Spinal cord (tissue), 10 donors: ENCODE measurements at places on chromosomes 6 and 20. TPM values are rescaled to one million over a fixed set of nuclear protein-coding genes. Genes with fewer than 3 reads are reported as not detected.

GRCh38 chr6:56145616-56146015, 101.8 kb downstream of the COL21A1 start:
- H3K27ac ChIP-seq: no peak overlapping the region
- DNase-seq: no peak
- H3K4me1 ChIP-seq: no peaks in the 10 kb centered on the region
- no peak overlapping the region for H3K4me3 ChIP-seq

DNA sequence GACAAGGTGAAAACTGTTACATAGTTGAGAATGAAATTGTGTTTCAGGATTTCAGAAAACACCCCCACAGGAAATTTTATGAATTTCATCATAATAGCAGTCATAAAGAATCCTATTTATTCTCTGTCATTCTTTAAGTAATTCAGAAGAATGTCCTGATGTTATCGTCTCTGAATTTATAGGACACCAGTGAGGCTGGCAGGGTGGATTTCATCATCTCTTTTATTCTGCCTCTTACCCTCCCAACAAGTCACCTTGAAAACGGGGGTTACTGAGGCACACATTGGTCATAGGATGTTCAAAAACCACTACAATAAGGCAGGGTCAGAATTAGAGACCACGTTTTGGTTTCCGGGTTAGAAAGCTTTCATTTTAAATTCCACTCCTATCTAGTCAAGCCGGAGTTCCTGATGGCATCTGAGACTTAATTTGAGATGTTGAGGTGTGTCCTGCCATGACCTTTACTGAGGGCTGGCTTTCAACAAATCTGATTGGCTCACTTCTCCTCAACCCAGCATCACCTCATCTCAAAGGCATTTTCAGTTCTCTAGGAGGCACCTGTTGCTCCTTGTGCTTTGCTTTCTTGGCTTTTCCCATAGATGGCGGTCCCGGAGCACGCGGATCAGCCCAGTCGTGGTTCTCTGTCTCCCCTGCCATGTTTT, 230.6 kb upstream of the SUPT3H start:
- DNase-seq: no peak
- no peak overlapping the region for H3K4me3 ChIP-seq
- no peaks in the 10 kb centered on the region for H3K4me1 ChIP-seq
- no peaks in the 10 kb centered on the region for H3K36me3 ChIP-seq

The CTAGE9 gene
- not detected for total RNA-seq

- H3K4me3 ChIP-seq: no peak overlapping the region
- no peak for DNase-seq
- no peak overlapping the region for H3K27ac ChIP-seq
Measured at GRCh38 chr6:9851541-9852380, 563.1 kb downstream of the TFAP2A start.

DNA sequence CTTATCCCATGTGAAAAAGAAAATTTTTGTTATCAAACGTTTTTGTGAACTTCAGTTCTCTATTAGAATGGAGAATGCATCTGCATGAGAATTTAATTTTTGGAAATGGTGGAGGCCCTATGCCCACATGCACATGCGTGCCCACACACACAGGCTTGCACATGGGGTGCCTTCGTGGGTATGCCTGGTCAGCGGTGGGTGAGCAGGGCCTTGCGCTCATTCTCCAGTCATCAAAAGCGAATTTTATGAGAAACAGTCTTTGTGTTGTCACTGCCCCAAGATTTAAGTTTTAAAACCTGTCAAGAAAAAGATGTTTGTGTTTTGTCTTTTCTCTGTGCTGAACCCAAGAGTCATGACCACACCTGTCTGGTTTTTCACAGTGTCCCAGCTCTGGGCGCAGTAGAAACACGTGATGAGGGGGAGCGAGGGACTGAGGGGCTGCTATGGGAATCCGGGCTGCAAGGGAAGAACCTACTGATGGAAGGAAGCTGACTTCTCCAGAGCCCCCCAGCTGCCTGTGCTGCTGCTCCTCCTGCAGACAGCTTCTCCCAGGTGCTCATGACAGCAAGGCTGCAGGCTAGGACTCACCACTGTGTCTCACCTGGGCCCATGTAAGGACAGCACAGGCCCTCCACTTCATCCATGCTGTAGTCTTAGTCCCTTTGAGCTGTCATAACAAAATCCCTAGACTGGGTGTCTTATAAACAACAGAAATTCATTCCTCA, 153.6 kb downstream of the SYCP2 start:
- no peak for DNase-seq
- H3K4me3 ChIP-seq: no peak overlapping the region
- no peak overlapping the region for H3K27ac ChIP-seq
- peaks cover 15% of the 10 kb centered on the region for H3K4me1 ChIP-seq
- H3K36me3 ChIP-seq: peaks cover 43% of the 10 kb centered on the region

The SYNDIG1 gene
- total RNA-seq: 26.2 TPM

GRCh38 chr6:34189806-34190503, 44.1 kb upstream of the GRM4 start:
- DNase-seq: no peak
- H3K4me3 ChIP-seq: no peak overlapping the region

DNA sequence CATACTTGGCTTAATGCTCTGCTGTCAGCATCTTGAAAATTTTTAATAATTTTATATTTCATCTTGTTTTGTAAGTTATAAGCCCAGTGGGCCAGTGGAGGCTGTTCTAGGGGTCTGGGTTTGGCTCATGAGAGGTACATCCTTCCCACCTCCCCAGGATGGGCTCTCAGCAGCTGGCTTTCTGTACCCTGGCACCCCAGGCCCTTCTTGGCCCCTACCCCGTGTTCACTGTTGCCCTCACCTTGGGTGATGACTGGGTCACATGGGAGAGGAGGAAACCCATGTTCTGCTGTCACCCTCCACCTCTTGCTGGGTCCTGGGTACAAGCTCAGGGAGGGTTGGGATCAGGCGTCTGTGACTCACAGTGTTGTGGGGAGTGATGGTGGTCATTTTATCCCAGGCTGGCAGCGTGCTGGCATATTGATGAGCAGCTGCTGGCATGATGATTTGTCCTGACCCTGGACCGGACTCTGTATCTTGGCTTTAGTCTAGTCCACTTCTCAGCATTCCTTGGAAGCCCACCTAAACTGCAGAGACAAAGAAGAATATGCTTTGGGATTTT, 34.6 kb downstream of the SLC16A10 start:
- H3K27ac ChIP-seq: no peak overlapping the region
- H3K4me3 ChIP-seq: no peak overlapping the region
- H3K36me3 ChIP-seq: no peaks in the 10 kb centered on the region
- no peaks in the 10 kb centered on the region for H3K4me1 ChIP-seq
- DNase-seq: no peak

The CD164 gene
- total RNA-seq: 214 TPM

DNA sequence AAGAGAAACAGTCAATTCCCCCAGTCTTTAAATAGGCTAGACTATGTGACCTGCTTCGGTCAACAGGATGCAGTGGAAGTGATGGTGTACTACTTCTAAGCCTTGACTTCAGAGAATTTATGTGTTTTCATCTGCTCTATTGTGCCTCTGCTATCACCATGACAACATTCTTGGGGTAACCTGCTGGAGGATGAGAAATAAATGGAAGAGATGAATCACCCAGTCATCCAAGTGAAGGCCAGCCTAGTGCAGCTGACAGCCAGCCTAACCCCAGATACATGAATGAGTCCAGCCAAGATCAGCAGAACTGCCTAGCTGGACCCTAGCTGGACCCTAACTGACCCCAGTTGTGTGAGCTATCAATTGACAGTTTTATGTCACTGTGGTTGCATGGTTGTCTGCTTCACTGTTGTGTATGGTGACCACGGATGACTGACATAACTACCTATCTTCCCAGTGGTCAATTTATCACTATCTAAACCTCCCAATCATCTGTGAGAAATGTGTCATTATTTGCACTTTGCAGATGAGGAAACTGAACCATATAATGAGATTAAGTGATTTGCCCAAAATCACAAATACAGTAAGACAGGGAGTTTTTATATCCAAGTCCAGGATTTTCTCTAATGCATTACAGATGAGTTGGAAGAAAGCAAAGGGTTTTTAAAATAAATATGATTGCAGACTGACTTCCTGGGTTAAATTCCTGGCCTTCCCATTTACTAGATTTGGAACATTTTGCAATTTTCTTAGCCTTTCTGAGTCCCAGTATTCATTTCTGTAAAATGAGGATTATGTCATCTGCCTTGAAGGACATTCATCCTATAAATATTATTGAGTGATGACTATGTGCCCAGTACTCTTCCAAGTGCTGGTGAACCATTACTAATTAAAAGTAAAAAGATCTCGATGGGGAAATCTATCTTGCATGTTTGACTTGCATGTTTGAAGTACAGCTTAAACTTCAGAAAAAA, 136.4 kb upstream of the PLCB4 start:
- H3K4me1 ChIP-seq: no peaks in the 10 kb centered on the region
- DNase-seq: no peak
- H3K27ac ChIP-seq: no peak overlapping the region
- no peaks in the 10 kb centered on the region for H3K36me3 ChIP-seq
- no peak overlapping the region for H3K4me3 ChIP-seq
- no peaks in the 10 kb centered on the region for H3K27me3 ChIP-seq

- no peaks in the 10 kb centered on the region for H3K27me3 ChIP-seq
- no peak for DNase-seq
- H3K4me1 ChIP-seq: no peaks in the 10 kb centered on the region
- H3K36me3 ChIP-seq: peaks cover 6% of the 10 kb centered on the region
- H3K27ac ChIP-seq: no peak overlapping the region
- H3K4me3 ChIP-seq: no peak overlapping the region
Measured at GRCh38 chr6:28311139-28311823, 24.7 kb downstream of the ZSCAN31 start.

DNA sequence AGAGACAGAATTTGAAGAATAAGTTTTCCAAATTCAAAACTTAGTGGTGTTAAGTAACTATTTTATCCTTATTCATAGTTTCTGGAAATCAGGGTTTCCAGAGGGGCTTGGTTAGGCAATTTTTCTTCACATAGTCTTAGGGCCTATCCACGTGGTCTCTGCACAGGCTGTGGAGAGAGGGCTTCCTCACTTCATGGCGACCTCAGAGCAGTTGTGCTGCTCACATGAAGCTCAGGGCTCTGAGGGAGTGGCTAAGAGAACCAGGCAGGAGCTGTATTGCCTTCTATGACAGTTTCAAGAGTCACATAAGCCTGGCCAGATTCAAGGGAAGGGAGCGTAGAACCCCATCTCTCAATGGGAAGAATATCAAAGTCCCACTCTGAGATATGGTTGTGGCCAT, 13.9 kb upstream of the CD40 start:
- no peak overlapping the region for H3K4me3 ChIP-seq
- no peaks in the 10 kb centered on the region for H3K36me3 ChIP-seq
- H3K27ac ChIP-seq: no peak overlapping the region
- no peak for DNase-seq

The ALDH5A1 gene
- total RNA-seq: 38.7 TPM

GRCh38 chr20:40718982-40719729, 30.1 kb upstream of the MAFB start:
- no peak overlapping the region for H3K4me3 ChIP-seq
- H3K27me3 ChIP-seq: no peaks in the 10 kb centered on the region
- DNase-seq: no peak
- H3K27ac ChIP-seq: no peak overlapping the region
- H3K4me1 ChIP-seq: peaks cover 7% of the 10 kb centered on the region

- H3K4me3 ChIP-seq: no peak overlapping the region
- no peak for DNase-seq
- H3K27me3 ChIP-seq: no peaks in the 10 kb centered on the region
- H3K27ac ChIP-seq: no peak overlapping the region
- H3K4me1 ChIP-seq: no peaks in the 10 kb centered on the region
Measured at GRCh38 chr6:65997539-65997938, 290.5 kb upstream of the EYS start.

DNA sequence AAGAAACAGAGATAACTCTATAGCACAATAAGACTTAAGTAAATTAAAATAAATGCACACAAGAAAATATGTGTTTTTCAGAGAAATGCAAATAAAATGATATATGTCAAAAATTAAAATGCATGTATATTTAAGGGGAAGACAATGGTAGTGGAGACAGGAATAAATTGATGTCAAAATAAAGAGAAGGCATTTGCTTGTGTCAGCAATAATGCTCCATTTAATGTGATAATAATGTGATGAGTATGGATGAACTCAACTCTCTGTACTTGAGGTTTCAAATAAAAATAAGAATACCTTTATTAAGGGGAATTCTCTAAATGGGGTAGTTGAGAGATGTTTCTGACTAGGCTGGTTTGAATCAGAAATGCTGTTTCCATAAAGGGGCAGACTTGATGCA, 45.7 kb upstream of the BCKDHB start:
- no peaks in the 10 kb centered on the region for H3K27me3 ChIP-seq
- no peak overlapping the region for H3K27ac ChIP-seq
- H3K4me3 ChIP-seq: no peak overlapping the region
- no peaks in the 10 kb centered on the region for H3K36me3 ChIP-seq
- DNase-seq: no peak
